ENCODE measurements at places on chromosomes 16 and 17.
A peak's percentile ranks its signal among the peaks of the same experiment; 100 is the strongest.

DNA sequence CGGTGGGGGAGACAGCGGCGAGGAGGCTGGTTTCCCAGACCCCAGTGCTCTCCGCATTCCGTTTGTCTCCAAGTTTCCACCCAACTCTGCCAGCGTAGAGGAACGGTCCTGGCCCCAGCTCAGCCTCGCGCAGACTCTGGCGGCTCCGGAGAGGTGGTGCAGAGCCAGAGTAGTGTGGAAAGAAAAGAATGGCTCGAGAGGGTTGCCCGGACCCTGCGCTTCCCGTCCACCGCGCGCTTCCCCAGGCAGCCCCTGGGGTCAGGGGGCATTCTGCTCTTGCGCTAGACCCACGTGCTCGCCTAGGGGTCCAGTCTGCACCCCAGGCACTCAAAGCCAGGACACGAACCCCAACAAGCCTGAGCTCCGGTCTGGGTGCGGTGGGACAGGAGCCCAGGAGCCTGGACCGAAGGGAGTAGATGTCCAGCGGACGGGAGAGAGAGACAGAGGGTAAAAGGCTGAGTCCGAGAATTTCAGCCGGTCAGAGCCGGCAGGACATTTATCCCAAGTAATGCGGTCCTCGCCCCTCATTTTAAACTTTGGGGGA lies 3.8 kb downstream of the PMP22 start:
- DNase-seq, result peak; percentile 61

DNA sequence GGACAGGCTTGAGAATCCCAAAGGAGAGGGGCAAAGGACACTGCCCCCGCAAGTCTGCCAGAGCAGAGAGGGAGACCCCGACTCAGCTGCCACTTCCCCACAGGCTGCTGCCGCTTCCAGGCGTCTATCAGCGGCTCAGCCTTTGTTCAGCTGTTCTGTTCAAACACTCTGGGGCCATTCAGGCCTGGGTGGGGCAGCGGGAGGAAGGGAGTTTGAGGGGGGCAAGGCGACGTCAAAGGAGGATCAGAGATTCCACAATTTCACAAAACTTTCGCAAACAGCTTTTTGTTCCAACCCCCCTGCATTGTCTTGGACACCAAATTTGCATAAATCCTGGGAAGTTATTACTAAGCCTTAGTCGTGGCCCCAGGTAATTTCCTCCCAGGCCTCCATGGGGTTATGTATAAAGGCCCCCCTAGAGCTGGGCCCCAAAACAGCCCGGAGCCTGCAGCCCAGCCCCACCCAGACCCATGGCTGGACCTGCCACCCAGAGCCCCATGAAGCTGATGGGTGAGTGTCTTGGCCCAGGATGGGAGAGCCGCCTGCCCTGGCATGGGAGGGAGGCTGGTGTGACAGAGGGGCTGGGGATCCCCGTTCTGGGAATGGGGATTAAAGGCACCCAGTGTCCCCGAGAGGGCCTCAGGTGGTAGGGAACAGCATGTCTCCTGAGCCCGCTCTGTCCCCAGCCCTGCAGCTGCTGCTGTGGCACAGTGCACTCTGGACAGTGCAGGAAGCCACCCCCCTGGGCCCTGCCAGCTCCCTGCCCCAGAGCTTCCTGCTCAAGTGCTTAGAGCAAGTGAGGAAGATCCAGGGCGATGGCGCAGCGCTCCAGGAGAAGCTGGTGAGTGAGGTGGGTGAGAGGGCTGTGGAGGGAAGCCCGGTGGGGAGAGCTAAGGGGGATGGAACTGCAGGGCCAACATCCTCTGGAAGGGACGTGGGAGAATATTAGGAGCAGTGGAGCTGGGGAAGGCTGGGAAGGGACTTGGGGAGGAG lies at the start of gene CSF3:
CSF3 (plus strand) TSS at position 436 of the 993 bp plus-strand sequence; CDS start at position 471, 35 bp downstream.
- DNase-seq, result no peak

DNA sequence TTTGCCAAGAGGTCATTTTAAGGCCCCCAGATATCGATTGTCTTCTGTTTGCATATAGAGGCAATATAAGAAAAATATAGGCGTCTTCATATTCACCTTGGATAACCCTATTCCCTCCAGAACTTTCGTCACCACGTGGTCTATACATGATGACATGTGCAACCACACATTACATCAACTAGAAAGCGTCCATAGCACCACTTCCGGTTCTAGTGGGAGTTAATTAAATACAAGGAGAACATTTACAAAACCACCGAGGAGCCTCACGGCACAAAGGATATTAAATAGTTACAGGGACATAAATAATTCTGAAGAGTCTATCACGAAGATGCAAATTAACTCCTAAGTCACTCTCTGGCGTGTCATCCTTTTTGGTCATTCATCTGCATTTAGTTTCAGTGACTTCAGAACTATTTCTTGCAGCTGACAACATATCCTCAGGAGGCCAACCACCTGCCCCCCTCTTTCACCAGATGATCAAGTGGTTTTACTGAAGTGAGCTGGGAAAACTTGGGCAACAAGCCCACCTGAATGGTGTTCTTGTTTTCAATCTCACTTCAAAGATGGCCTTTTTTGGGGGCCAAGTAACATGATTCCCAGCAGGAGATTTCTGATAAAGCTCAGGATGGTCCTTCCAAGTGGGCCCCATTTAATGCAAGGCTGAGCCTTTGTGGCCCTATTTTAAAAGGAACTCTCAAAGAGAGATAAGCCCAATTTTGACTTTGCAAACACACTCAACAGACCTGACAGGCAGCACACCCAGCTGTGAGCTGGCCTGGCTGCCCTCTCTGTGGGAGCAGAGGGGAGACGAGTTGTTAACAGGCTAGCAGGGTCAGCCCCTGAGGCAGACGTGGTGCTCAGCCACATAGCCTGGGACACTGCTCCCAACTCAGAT lies 15.3 kb downstream of the CMTM3 start:
- DNase-seq, result peak; percentile 85

DNA sequence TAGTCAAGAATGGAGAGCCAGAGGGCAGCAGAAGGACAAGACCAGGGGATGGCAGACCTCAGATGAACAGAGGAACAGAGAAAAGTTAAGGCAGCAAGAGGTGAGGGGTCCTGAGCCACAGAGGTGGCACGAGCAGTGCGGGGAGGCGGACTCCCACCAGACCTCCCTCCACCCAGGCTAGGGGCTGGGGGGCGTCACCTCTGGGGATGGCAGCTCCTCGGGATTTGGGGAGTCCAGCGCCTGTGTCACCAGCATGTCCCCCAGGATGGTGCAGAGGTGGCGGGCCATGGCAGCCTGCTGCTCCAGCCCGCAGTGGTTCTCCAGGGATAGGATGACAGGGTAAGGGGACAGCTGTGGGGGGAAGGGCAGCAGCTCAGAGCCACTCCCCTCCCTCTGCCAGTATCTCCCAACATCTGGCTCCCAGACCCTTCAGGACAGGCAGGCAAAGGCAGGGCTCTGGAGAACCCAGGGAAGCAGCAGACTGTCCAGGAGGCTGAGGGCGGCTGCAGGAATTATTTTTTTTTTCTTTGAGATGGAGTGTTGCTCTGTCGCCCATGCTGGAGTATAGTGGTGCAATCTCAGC lies 15.8 kb downstream of the PLCD3 start:
- DNase-seq, result no peak

DNA sequence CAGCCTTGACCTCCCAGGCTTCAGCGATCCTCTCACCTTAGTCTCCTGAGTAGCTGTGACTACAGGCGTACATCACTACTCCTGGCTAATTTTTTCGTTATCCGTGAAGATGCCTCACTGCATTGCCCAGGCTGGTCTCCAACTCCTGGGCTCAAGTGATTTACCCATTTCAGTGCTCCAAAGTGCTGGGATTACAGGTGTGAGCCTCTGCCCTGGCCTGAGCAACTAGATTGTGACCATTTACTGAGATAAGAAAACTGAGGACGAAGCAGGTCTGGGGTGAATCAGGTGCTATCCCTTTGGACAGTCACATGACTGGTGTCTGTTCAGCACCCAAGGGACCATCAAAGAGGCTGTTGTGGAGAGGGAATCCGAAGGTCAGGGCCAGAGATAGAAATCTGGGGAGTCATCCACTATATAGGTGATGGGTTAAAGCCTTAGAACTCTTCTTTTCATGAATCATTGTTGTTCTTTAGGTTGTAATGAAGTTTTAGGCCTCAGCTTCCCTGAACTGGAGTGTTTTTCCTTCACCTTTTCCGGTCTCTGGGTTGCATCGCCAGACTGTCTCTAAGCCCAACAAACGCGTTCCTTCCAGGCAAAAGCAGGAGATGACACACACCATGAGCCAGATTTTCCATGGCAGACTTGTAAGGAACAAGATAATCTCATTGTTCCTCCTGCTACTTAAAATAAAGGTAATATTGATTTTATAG lies 62.5 kb downstream of the FTO start:
- peak; percentile 59 for DNase-seq

DNA sequence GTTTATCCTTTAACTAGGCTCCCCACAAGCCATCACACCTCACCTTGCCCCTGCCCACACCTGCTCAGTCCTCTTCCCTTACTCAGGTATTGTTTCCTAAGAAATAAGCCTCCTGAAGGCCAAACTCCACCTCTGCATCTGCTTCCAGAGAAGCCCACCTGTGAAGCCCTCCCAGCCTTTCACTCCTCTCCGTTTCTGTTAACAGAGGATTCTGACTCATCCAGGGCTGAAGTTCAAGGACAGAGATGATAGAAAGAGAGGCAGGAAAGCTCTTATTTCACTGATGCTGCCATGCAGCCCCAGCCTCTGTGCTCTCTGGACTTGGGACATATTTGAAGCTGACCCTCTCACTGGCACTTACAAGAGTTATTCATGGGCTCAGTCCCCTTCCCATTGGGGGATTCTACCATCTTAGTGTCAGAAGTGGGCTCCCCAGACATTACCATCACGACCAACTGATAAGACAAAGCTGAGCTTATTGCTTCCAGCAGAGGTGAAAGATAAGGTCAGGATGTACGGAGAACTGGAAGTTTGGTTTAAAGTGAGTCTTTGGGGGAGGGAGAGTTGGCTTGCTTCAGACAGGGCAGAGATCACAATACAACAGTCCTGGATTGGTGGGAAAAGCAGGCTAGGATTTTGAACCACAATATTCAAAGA lies 35.3 kb upstream of the XYLT2 start:
- DNase-seq, result no peak

- DNase-seq, result no peak
Measured at GRCh38 chr16:89445166-89445565, 45.2 kb downstream of the ANKRD11 start.

DNA sequence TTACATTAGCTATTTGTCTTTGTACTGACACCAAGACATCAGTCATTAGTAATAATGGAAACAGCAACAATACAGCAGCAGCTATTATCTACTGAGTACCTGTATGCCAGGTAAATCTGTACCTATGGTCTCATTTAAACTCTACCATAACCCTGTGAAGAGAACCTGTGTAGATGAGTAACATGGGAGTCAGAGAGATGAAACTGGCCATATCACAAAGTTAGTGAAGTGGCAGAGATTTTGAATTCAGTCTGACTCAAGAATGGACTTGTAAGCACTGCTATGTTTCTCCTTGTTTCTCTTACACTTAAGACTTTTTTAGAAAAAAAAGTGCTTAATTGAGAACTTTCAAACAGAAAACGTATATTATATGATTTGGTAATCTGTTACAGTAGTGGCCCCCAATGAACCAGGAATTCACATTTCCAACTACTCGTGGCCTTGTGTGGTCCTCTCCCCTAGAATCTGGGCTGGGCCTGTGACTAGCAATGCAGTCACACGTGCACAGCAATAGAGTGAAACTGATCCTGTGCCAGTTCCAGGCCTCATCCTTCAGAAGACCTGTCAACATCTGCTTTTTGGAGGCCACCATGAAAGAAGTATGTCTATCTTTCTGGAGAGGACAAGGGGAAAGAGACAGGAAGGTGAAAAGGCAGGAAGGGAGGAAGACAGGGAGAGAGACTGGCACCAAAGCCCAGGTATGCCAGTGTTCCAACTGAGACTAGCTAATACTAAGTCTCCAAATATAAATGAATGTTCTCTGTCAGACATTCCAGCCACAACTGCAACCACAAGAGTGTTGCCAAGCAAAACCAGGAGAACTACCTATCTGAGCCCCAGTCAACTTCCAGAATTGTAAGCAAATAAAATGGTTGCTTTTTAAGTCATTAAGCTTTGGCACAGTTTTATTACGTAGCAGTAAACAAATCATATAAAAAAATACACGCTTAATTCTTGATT lies 12.0 kb downstream of the CRLF3 start:
- peak; percentile 47 for DNase-seq

DNA sequence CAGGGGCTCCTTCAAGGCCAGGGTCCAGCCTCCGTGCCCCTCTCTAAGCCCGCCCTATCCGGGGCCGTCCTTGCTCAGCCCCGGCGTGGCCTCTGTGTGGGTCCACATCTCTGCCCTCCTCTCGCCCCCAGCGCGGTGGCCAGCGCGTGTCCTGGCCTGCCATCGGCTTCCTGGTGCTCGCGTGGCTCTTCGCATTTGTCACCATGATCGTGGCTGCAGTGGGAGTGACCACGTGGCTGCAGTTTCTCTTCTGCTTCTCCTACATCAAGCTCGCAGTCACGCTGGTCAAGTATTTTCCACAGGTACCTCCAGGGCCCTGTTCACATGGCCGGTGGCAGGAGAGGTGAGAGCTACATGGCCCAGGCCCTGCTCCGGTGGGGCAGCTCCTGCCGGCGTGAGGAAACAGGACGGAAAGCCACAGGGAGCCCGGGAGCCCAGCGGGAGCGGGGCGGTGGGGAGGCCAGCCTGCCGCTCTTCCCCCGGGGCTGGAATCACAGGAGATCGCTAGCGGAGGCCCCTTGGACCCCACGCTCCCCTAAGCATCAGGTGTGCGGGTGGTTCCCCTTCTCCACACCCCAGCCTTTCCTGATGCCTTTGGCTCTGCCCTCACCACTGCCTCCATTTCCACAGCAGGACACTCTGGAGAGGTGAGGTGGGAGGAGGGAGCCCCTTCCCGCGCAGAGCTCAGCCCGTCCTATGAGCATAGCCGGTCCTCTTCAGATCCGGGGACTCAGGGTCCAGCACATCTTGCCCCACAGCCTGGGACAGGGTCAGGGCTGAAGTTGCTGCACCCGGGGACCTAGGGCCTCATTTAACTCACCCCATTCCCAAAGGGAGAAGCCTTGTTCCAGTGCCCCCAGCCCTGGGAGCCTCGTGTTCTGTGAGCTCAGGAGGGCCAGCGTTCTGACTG lies 10.2 kb downstream of the TAX1BP3 start:
- DNase-seq, result no peak

GRCh38 chr17:61149862-61150362 lies 249.7 kb upstream of the TBX2 start:
- DNase-seq, result no peak

DNA sequence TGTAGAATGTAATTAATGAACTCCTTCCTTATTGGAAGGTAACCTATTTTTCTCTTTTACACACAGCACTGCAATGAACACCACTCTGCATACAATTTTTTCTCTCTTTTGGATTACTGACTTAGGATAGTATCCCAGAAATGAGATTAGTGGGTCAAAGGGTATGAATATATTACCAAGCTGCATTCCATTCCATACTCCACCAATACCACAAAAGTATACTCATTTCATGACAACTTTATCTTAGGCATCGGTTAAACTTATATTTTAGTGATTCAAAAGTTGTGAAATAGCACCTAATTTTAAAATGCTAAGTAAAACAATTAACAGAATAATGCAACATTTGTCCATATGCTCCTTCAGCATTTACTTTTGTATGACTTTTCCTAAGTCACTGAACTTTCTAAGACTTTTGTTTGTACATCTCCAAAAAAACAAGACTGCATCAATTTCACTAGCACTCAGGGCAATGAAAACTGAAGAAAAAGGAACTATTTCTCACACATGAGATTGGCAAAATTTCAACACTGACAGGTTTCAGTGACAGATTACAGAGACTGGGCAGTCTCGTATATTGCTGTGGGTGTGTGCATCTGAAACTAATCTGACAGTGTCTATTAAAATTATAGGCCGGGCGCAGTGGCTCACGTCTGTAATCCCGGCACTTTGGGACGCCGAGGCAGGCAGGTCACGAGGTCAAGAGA lies 32.1 kb downstream of the HELZ start:
- peak; percentile 55 for DNase-seq

Data from astrocyte of the spinal cord (primary cell).